SK-MEL-5 (cell line): ENCODE measurements at places on chromosomes 6 and 20. TPM values are rescaled to one million over a fixed set of nuclear protein-coding genes. Genes with fewer than 3 reads are reported as not detected.

Gene NUP43
- 31.3 and 33.4 TPM in 2 replicates for total RNA-seq

Gene SLC4A11
- 0.82 and 1.8 TPM in 2 replicates for total RNA-seq

Gene LY6G6D
- total RNA-seq: not detected in 2 replicates

Gene KCNK15
- total RNA-seq: 0.13 TPM in 1 of 2 replicates, not detected in the other

Gene LAMA4
- 48.9 and 54.9 TPM in 2 replicates for total RNA-seq

Gene MYBL2
- total RNA-seq: 10.4 and 14.1 TPM in 2 replicates

Gene CLPSL1
- total RNA-seq: not detected in 2 replicates

Gene UBE3D
- total RNA-seq: 6.1 and 6.7 TPM in 2 replicates

Gene TFAP2A
- 24.6 and 38.4 TPM in 2 replicates for total RNA-seq

Gene MEP1A
- not detected in 2 replicates for total RNA-seq

Gene WFDC2
- total RNA-seq: not detected in 2 replicates

Gene HCRTR2
- not detected in 2 replicates for total RNA-seq

Gene ADTRP
- not detected in 2 replicates for total RNA-seq

Gene NXT1
- 39.8 and 43.4 TPM in 2 replicates for total RNA-seq

Gene PHACTR2
- 9.9 and 14.7 TPM in 2 replicates for total RNA-seq

Gene ANGPT4
- not detected in 2 replicates for total RNA-seq

Gene HELZ2
- 20.7 and 21.7 TPM in 2 replicates for total RNA-seq

Gene ADGB
- total RNA-seq: not detected in 2 replicates

Gene POU5F1
- not detected in 2 replicates for total RNA-seq

Gene RIMS4
- 10.7 and 10.9 TPM in 2 replicates for total RNA-seq

Gene FNDC11
- 0.05 TPM in 1 of 2 replicates, not detected in the other for total RNA-seq

Gene PSMF1
- total RNA-seq: 54.2 and 58.9 TPM in 2 replicates

Gene BANF2
- total RNA-seq: not detected in 2 replicates

Gene C6orf52
- 0.63 and 0.85 TPM in 2 replicates for total RNA-seq

Gene CST3
- total RNA-seq: 294 and 300 TPM in 2 replicates

Gene NFATC2
- total RNA-seq: 1.8 and 2.6 TPM in 2 replicates

Gene HDGFL1
- not detected in 2 replicates for total RNA-seq

Gene PDE7B
- total RNA-seq: 7.0 and 7.1 TPM in 2 replicates

Gene NKX2-4
- total RNA-seq: 1.4 and 1.8 TPM in 2 replicates

Gene FOXS1
- total RNA-seq: not detected in 2 replicates

Gene MPC1
- 30.3 and 34.6 TPM in 2 replicates for total RNA-seq

Gene NFS1
- total RNA-seq: 66.1 and 78.1 TPM in 2 replicates

Gene SLC17A3
- total RNA-seq: not detected in 2 replicates

Gene JPH2
- 0.08 and 0.13 TPM in 2 replicates for total RNA-seq

Gene DACT2
- not detected in 2 replicates for total RNA-seq

Gene GPR6
- total RNA-seq: not detected in 2 replicates

Gene SYCP2
- 3.9 and 4.9 TPM in 2 replicates for total RNA-seq

Gene TLDC2
- not detected in 2 replicates for total RNA-seq

Gene NT5DC1
- total RNA-seq: 37.7 and 37.9 TPM in 2 replicates

Gene VARS1
- 38.9 and 53.0 TPM in 2 replicates for total RNA-seq

Gene ULBP3
- total RNA-seq: 2.7 and 4.2 TPM in 2 replicates

Gene MACROD2
- 1.3 and 3.3 TPM in 2 replicates for total RNA-seq

Gene BMP7
- total RNA-seq: 6.8 and 12.9 TPM in 2 replicates

Gene PGC
- total RNA-seq: not detected in 2 replicates

Gene ACTL10
- total RNA-seq: not detected in 2 replicates

Gene MUC22
- total RNA-seq: not detected in 2 replicates

Gene EPHA7
- total RNA-seq: 4.9 and 5.7 TPM in 2 replicates
